ENCODE measurements at places on chromosomes 3 and 15. TPM values are rescaled to one million over a fixed set of nuclear protein-coding genes. Genes with fewer than 3 reads are reported as not detected.
A peak's percentile ranks its signal among the peaks of the same experiment; 100 is the strongest.

DNA sequence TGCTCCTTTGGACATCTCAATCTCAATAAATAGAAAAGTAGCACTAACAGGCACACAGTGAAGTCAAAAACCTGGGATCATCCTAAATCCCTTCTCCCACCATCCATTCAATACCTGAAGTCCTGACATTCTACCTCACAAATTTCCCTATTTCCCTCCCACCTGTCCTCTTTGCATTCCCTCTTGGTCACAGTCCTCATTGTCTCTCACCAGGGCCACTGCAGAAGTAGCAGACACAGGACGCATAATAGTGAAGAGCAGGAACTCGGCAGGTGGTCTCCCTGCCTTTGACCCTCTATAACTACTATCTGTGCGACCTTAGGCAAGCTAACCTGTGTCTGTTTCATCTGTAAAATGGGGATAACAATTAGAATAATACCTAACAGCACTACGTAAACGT, 2.3 kb downstream of the THOC7 start:
- no peak for DNase-seq

DNA sequence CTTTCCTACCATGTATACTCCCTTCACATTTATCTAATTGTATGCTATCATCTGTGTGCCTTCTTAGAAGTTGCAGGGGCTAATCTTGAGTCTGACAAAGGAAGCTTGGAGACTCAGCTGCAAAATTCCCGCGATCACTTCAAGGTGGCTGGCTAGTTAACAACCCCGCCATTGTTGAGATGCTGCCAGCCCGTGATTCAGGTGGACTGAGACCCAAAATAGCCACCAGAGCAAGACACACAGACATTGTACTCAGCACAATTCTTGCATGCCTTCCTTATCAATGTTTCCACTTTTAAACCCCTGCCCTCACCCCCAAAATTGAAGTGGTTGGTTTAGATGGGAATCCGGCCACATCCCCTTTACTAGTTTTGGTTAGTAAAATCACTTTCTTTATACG, 225.8 kb upstream of the ZNF717 start:
- no peak for DNase-seq

DNA sequence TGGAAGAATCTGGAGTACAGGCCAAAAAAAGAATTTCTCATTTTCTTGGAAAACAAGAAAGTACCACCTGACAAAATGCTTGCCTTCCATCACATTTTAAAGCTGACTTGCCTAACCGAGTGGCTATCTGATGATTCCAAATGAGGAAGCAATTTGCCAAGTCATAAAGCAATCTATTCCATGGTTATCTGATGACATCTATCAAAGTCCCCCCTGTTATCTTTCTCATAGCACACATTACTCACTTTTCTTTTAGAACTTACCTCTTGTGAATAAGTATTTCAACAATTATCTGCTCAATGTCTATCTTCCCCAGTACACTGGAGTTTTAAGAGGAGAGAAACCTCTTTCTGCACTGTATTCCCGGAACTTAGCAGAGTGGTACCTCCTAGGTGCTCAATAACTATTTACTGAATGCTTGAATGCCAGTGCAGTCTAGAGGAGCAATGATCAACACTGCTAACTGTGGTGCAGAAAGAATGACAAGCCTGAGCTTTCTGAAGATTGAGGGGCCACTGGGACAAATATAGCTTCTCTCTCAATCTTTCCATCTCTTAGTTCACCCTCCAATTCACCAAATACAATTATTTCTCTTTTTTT, 186.3 kb upstream of the ATP11B start:
- DNase-seq, result no peak

- DNase-seq, result no peak
Observed at GRCh38 chr3:100144255-100144866, 30.1 kb upstream of the FILIP1L start.

GRCh38 chr3:147680837-147681483, 271.8 kb downstream of the ZIC1 start:
- DNase-seq, result peak; percentile 83

DNA sequence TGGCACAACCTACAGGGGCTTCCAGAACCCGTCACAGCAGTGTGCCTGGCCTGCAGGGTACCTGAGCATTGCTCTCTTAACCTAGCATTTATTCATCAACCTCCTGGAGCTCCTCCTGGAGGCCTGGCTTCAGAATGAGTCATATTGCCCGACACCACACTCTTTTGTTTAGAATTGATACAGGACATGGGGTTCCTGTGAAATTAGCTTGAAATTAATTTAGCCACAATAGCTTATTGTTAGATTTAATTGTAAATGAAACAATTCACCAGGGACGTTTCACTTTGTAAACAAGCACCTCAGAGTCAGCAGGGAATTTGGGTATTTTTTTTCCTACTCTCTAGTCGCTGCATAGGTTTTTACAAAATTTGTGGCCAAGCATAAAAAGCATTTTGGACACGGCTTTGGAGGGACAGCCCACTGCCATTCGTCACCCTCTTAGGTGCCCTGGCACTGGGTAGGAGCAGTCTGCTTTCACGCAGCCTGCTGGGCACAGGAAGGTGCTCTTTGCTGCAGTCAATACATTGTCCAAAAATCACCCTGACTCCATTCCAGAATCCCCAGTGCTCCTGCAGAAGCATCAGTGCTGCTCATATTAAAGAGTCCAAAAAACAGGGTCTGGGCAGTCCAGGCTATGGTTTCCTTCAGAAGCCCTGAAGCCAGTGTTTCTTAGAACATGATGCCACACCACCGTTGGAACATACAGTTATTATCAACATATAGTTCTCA, 60.8 kb upstream of the MEF2A start:
- no peak for DNase-seq

DNA sequence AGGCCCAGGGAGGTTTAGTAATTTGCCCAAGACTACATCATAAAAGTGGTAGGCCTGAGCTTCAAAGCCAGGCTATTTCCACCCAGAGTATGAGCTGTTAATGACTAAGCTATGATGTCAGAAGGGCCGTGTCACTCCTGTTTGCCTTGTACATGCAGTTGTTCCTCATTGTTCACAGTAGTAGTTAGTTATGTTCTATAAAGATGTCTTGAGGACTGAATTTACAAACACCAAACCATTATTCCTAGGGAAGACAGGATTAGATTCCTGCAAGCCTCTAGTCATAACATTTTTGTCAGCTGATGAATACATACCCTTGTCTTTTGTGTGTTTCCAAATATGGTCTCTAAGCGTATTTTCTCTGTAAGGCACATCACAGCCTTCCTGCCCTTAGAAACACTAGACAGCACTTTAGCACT, 20.9 kb upstream of the LARS2 start:
- no peak for DNase-seq

DNA sequence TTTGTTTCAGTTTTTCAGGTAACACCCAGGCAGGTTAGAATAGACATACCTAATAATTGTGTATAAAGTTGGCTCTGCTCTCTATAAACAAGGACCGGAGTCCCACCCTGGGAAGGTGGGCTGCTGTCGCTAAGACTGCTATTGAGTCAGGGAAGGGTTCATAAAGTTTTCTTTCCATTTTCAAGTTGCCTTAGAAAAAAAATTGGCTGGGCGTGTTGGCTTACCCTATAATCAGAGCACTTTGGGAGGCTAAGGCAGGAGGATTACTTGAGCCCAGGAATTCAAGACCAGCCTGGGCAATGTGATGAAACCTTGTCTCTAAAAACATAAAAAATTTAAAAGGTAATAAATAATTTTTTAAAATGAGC, 11.3 kb upstream of the PIAS1 start:
- no peak for DNase-seq

GRCh38 chr3:119279101-119279554, 15.1 kb upstream of the ARHGAP31 start:
- peak; percentile 79 for DNase-seq

DNA sequence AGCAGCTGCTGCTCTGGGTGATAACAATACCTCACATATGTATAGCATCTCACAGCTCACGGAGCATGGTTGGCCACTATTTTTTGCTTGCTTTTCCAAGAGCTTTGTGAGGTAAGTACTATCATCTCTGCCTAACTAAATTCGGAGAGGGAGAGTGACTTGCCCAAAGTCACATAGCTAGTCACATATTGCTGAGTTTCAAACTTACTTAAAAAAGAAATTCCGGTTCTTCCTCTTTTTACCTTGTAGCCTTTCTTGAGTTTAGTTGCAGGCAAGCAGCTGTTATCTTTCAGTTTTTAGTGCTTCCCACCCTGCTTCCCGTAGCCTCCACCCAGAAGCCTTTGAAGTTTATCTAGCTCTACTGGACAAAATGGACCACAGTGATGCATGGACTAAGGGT, 309.2 kb downstream of the PDCD6IP start:
- DNase-seq, result no peak

DNA sequence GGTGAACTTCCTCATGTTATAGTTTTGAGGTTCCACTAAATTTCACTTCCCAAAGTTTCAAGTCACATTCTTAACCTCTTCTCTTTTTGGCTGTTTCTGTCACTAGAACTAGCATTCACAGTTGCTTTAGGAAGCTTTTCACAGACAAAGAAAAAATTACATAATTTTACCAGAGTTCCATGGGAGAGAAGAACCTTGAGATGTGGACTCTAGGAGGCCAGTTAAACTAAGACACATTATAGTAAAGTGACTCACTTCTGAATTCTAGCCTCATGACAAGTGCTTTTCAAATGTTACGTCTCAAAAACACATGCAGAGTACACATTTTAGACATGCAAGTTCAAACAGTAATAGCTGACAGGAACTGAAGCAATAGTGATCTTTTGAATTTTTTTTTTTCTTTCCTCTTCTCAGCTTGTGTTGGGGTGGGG, 39.9 kb upstream of the LRTM1 start:
- no peak for DNase-seq

DNA sequence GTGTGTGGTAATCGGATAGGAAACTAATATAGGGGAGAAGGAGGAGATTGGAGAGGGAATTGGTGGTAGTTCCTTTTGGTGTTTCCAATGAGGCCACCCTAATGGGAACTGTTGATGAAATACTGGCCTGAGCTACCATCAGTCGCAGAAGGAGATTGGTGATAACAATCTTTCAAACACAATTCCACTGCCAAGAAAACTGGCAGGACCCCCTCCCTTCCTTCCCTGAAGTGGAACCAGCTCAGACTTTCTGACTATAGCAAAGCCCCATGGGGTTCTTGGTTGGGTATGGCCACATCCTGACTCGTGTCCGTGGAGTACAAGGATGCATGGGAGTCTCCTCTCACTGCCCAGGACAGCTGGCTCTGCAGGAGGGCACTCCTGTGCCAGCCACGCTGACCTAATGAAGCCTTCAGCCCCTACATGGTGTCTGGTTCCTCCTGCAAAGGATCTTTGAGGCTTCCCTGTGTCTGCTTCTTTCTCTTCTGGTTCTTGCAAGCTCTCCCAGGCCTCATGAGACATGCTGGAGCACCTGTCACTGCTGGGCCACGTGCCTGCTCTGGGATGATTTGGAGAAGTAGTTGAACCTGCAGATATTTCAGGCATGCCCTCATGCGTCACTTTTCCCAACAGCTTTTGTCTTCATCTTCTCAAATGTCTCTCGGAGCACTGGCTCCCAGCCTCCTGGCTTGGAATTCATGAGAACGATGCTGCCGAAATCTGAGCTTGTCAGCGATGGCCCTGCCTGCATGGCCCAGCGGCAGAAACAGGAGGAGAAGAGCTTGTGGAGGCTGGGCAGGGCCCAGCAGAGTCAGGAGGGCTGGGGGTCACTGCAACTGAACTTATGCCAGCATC, 90.0 kb upstream of the ADPGK start:
- DNase-seq, result no peak

DNA sequence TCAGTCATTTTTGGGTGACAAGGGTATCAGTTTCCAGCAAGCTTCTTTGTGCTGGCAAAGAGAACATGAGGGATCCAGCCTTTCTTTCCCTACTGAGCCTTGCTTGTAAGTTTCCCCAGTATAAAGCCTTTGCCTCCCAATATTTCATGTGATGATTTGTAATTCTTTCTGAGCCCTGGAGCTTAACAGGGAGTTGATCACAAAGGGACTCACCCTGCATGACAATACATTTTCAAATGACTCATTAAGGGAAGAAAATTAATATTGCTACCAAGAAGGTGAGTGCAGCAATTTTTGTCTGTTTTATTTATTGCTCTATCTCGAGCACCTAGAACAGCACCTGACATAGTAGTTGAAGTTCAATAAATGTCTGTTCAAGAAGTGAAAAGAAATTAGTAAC, 27.7 kb downstream of the OXSM start:
- no peak for DNase-seq

DNA sequence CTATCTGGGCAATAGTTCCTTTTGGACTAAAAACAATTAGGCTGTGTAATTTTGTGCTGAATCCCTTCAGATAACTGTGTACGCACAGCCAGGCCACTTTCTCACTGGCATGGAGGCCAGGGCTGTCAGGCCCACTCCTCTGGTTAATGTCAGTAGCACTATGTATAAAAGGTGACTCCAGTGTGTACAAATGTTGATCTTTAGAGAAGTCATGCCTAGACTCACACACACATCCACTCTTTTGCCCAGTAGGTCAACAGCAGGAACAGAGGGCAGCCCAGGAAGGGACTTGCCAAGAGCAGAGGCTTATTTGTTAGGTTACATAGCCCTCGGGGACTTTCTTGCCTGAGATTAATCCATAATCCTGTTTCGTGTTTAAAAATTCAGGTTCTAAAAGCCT, 416.6 kb upstream of the WNT5A start:
- no peak for DNase-seq

DNA sequence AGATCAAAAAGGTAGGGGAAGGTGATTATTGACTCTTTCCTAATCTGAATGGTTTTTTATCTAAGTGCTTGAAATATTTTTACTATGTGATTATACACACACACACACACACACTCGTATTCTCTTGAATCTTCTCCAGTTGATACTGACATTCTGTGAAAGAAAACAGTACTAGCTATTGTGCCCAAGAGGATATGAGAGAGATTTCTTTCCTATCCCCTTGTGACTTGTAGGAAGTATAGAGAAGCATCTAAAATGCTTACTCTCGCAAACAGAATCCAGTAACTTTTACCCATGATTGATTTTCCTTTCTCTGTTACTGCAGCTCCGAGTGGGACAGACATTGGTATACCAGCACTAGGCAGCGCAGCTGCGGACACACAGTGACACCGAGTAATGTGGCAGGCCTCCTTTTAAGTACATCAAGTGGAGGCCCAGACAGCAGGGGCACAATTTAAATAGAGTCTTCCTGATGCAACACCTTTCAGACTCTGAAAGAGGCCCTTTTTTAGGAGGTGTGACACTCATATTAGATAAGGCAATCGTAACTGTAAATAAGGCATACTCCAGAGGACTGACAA, 421.0 kb upstream of the CNTN4 start:
- DNase-seq, result no peak

DNA sequence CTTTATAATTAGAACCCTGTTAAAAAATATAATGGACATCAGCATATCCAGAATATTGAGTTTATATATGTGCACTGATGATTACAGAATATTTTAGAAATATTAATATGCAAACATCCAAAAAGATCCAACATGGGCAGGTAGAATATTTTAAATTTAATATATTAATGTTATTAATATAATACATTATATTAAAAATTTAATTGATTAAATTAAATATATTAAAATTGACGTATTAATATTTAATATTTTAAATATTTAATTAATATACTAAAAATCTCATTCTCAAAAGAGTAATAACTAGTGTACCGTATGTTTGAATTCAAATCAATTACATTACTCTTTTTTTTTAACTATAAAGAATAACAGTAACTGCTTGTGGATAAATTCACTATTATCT, 73.8 kb upstream of the FURIN start:
- DNase-seq, result no peak

IGSF11 gene
- 3.1 TPM for total RNA-seq

ENTPD3 gene
- 0.11 TPM for total RNA-seq

C15orf61 gene
- 11.9 TPM for total RNA-seq

SH3GL3 gene
- total RNA-seq, result not detected

GABPB1 gene
- total RNA-seq, result 10.9 TPM

LRRC31 gene
- total RNA-seq, result not detected

GOLGA8T gene
- 0.65 TPM for total RNA-seq

All from Right ventricle myocardium inferior (tissue), 1 donor.